Urothelium cell line (cell line): ENCODE measurements at places on chromosomes 16 and 17.

DNA sequence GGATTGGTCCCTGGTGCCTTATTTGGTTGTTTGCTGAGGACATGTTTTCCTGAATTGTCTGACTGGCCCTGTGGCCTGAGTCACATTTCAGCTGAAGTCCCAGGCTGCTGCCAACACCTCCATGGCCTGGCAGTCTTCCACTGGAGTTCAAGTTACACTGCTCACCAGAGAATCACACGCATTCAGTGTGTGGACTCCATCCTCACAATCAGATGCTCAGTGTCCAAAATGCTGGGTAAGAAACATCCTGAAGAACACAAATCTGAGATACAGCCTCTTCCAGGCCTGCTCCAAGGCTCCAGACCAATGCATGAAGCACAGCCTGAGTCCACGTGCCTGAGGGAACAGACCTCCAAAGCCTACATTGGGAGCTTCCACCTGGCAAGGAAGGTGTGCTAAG is 19.2 kb downstream of the CD300LB start:
- DNase-seq, result no peak

GRCh38 chr16:72807245-72807644 is 240.7 kb downstream of the ZFHX3 start:
- DNase-seq, result no peak

GRCh38 chr16:52384378-52384777 is 162.6 kb downstream of the TOX3 start:
- DNase-seq, result no peak

- peak; percentile 6 for DNase-seq
These were observed 1.4 kb upstream of the NBR1 start for GRCh38 chr17:43169561-43170139.

DNA sequence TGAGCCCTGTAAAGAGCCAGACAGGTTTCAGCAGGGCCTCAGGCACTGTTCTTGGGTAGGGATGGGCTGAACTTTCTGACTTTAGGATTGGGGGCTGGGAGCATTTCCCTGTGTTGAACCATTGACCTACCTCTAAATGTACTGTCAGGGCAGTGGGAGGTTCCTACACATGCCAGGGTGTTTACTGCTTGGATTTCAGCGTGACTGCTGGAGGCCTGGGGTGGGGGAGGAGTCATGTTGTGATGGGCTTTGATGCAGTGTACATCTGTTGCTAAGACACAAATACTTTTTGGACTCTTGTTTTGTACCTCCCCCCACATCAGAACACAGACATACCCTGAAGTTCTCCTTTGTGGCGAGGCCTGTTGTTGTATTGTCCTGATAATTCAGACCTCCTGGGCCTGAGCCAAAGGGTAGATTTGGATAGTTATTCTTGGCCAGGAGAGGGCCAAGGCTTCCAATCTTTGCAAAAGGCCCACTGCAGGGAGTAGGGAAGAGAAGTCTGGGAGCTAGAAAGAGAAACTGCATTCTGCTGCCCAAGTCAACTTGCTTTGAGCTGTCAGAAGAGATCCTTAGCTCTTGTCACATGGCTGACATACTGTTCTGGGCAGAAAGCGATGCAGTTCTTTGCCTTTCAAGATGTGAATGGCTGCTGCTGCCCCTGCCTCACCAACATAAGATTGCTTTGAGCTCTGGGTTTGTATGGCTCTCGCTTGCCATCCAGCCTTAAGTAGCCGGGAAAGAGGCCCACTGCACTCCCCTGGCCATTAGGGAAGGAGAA is 3.7 kb downstream of the NFE2L1 start:
- DNase-seq, result no peak

DNA sequence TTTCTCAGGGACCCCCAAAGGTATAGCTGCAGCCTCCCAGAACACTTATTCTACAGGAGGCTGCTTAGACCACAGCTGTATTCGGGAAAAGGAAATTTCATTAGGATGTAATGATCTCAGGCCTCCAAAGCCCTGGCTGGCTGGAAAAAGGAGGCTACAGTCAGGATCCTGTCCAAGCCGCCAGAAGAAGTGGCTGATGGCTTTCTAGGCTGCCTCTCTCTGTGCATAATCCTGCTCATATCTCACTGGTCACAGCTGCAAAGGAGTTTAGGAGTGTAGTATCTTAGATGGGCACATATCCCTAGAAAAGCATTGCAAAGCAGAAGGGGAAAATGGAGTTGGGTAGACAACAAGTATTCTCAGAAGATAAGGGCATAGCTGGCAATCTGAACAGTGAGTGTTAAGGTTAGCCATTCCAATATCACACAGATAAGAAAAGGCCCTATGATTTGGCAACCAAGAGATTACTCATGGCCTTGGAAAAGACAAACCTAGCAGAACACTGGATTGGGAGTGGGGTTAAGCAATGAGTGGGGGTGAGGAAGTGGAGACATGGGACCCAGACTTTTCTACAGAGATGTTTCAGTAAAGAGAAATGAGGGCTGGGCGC is 26.0 kb upstream of the PRKCA start:
- no peak for DNase-seq

DNA sequence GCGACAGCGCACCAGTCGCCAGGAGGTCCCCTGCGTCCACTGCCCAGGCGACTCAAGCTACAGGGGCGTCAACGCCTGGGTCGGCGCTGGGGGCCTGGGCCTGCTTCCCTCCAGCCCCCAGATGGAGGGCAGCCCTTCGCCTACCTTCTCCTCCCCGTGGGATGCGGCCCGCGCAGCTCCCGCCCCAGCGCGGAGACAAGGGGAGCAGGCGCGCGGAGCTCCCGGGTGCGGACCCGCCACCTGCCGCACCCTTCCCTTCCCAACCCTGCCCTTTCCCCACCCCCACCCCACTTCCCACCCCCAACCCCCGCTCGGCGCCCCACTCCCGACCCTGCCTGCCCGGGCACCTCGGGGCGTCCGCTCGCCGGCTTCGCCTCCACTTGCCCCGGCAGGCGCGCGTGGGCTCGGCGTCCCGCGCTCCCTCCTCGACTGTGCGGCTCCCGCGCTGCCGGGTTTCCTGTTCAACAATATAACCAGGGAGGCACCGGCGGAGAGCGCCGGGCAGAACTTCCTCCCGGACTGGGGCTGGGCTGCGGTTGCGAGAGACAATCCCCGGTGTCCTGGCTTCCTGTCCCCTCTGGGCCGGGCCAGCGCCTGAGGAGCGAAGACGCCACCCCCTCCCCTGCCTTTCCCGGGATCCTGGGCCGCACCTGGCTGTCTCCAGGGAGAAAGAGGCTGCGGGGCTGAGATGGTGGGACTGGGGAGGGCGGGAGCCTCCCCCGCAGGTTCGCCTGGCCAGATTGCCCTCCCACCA is at the start of gene ARHGAP27:
Gene ARHGAP27 (minus strand): TSS at position 466 of the 754 bp plus-strand sequence. CDS start 2,591 bp downstream, outside the sequence.
- no peak for DNase-seq

DNA sequence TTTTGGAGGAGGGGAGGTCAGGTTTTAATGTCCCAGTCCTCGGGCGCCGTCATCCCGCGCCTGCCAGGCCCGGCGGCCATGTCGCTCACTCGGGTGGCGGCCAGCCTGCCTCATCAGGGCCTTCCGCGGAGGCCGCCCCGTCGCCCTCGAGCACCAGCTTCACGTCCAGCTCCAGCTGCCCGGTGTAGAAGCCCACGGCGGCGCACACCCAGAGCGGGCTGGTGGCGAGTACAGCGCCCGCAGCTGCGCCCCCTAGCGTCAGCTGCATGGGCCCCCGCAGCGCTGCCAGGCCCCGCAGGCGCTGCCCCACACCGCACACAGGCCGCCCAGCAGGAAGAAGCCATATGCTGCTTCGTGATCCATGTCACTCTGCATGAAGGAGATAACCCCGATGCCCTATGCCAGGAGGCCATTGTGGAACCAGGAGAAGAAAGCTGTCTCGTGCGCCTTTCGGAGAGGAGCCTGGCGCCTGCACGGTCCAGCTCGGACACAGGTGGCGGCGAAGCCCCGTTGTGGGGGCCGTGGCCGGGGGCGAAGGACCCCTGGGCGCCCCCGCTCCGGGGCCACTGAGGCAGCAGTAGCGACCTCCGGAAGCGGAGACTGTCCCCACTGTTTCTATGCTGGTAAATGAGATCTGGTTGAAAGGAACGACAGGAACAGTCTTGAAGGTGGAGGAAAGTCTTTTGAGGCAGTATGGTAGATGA is 9.6 kb downstream of the AP2B1 start:
- DNase-seq, result no peak

DNA sequence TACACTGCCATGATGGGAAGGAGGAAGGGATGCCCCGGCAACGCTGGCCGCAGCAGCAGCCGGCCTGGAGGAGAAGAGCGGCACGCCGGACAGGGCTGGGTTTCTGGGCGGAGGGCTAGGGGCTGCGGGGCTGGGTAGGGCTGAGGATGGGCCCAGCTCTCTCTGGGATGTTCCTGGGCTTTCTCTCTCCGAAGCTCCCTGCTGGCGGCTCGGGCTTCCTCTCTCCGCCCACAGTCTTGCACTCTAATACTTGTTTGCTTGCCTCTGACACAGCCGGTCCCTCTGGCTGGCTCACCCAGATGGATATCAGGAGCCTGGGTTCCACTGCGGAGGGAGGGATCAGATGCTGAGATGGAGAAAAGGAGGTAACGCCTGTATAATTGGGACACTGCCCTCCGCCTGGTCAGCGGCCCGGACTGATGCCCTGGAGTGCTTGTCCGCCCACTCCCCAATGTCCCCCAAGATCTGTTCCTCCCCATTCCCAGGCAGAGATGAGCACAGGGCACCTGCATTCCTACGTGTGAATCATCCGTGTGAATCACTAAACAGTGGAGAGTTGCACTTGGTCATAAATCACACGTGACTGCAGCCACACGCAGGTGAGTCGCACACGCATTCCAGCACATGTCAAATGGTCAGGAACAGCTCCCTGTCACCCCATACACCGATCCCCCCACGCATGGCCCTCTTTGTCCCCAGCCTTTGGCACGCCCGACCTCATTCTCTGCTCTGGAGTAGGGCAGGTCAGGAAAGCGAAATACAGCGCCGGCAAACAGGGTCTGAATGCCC is at the start of gene ALOXE3:
Gene ALOXE3 (minus strand): TSS at position 535 of the 789 bp plus-strand sequence. CDS start 524 bp downstream, at position 11.
- peak; percentile 68 for DNase-seq

GRCh38 chr16:11264155-11264832 is 4.8 kb downstream of the TNP2 start:
- no peak for DNase-seq

DNA sequence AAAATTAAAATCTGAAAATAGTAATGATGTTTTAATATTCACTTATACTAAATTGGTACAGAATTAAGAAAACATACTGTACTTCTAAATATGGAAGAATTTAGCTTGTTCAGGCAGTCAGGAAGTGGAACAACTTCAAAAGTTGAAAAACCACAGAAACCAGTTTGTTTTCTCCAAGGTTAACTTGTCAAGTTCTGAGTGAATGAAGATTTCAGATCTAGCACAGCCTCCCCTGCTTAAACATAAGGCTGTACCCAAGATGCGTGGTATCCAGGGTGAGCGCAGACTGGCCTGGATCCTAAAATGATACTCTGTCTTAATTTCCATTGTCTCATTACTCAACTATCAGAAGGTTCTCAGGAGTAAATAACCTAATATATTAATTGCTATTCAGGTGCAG is 730.7 kb upstream of the KIF2B start:
- DNase-seq, result no peak

- DNase-seq, result no peak
These were observed 1.3 kb upstream of the HIC1 start for GRCh38 chr17:2053380-2054261.

- DNase-seq, result no peak
These were observed 4.5 kb upstream of the TCAP start for GRCh38 chr17:39660397-39661385.

GRCh38 chr17:39671651-39672521 is 3.6 kb downstream of the PNMT start:
- no peak for DNase-seq

- DNase-seq, result no peak
These were observed 10.8 kb upstream of the KPNB1 start for GRCh38 chr17:47638903-47639302.

DNA sequence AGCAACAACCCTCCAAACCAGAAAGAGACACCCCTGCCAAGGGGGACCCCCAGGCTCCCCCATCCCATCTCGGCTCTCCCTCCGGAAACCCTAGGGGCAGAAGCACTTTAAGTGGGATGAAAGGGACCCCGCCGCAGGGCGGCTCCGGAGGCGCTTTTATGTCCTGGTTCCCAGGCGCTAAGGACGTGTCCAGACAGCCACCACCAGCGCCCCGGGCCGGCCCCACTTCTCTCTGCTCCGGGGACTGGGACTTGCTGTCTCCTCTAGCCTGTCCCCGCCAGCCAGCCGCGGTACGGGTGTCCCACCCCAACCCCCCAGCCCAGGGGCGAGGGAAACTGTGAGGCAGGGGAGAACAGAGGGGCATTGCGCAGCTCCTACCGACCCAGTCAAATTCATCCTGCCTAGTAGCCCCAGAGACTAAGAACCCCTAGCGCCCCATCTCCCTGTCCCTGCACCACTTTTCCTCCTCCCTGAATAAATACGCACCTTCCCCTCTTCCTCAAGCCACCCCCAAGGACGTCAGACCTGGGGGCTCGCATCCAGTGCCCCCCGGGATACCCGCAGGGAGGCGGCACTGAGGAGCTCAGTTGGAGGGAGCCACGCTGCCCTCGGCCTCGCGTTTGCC is 4.1 kb downstream of the SP6 start:
- DNase-seq, result no peak
